Stimulated activated CD8-positive, alpha-beta memory T cell treated with anti-CD3 and anti-CD28 coated beads, Interleukin-2, amount 100 ng/mL, for 1 hour (primary cell): ENCODE measurements at places on chromosomes 1 and 21.

GRCh38 chr1:169565335-169566271, 20.7 kb downstream of the F5 start:
- DNase-seq = no peak

DNA sequence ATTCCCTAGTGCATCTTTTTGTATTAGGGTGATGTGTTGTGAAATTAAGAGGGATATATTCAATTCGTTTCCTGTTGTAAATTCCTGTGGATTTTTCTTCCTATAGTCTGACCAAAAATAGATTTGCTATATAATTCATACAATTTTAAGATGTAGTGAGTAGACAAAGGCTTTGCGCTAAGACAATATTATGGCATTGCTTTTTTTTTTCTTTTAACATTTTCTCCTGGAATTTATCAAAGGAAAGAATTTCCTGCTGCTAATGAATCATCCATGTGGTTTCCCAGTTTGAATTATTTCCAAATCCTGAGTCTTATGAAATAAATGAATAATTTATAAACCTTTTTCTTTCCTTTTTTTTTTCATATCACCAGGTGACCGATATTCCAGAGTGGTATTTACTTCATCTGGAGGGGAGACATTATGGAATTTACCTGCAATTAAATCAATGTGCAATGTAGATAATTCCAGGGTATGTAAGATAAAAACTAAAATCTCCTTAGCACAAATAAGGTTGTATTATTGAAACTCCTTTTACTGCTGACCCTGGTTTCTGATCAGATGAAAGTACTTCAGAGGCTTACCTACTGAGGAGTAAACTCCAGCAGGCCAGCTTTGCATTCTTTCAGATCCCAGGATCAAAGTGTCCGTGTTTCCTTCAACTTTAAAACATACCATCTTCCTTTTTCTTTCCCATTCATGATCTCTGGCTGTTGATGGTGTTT, 148.4 kb downstream of the TLR5 start:
- no peak for DNase-seq

GRCh38 chr1:40383488-40384412, 10.2 kb downstream of the SMAP2 start:
- DNase-seq = no peak

DNA sequence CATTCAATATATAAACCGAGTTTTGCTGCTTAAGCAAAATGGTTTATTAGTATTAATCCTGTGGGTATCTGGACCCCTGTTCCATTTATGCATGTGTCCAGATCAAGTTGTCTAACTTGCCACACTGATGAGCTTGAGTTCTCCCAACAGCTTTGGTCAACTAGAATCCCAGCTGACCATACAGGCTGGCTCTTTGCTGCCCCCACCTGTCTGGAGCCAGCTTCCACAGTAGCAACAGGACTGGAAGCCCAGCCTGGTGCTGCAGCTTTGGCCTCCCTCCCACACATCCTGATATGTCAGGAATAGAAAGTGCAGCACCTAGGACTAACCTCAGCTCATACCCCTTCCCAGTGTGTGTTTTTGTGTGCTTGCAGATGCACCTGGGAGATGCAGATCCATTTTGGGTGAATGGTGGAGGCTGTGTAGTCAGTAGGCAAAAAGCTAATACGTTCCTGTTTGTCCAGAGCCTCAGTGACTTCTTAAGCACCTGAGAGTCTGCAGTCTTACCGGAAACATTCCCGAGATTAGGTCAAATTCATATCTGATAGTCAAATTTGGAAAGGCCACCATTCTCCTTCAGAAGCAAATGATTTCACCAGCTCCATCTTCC, 40.9 kb upstream of the BEND5 start:
- no peak for DNase-seq

GRCh38 chr1:39977202-39977601, 22.3 kb downstream of the MFSD2A start:
- no peak for DNase-seq

- no peak for DNase-seq
Measured at GRCh38 chr1:155940993-155941844, at the start of gene RXFP4. Gene RXFP4 (plus strand): TSS chr1:155941638. CDS start chr1:155941710, 72 bp downstream.
